Neural progenitor cell (in vitro differentiated cells): ENCODE measurements at places on chromosomes 13 and 19. TPM values are rescaled to one million over a fixed set of nuclear protein-coding genes. Genes with fewer than 3 reads are reported as not detected.
A peak's percentile ranks its signal among the peaks of the same experiment; 100 is the strongest.

Gene GSX1
- not detected in 2 replicates for total RNA-seq

Gene DAND5
- total RNA-seq, result 0.06 and 0.07 TPM in 2 replicates

Gene SYDE1
- total RNA-seq, result 8.0 and 25.2 TPM in 2 replicates

Gene LMO7
- 3.8 and 6.8 TPM in 2 replicates for total RNA-seq

Gene MAU2
- total RNA-seq, result 35.0 and 47.3 TPM in 2 replicates

Gene KLK14
- not detected in 2 replicates for total RNA-seq

Gene TLE6
- 0.22 and 1.8 TPM in 2 replicates for total RNA-seq

DNA sequence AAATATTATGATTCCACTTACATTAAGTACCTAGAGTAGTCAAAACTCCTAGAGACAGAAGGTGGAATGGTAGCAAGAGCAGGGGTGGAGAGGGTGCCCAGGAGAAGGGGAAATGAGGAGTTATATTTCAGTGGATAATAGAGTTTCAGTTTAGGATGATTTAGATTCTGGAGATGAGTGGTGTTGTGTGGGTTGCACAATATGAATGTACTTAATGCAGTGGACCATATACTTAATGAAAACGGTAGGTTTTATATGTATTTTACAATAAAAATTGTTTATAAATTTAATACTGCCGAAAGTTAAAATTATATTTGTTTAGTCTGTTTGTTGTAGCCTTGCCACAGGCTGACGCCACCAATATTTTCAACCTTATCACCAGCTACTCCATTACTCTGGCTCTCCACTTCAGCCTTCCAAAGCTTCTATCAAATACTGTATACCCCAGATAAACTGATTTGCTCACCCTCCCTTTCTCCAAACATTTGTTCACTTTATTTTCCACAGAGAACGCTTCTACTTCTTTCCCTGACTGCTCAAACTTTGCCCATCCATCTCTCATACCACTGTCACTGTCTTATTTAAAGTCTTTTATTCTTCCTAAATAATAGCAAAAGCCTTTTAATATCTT, 1.4 kb upstream of the RBM26 start:
- H3K27me3 ChIP-seq, result no peaks in the 10 kb centered on the region
- H3K36me3 ChIP-seq, result no peaks in the 10 kb centered on the region
- H3K4me1 ChIP-seq, result peaks cover 23% of the 10 kb centered on the region

GRCh38 chr19:610801-611480, 21.3 kb downstream of the HCN2 start:
- H3K4me1 ChIP-seq, result no peaks in the 10 kb centered on the region
- H3K27ac ChIP-seq, result no peak overlapping the region
- no peaks in the 10 kb centered on the region for H3K36me3 ChIP-seq
- no peak overlapping the region for H3K4me3 ChIP-seq

DNA sequence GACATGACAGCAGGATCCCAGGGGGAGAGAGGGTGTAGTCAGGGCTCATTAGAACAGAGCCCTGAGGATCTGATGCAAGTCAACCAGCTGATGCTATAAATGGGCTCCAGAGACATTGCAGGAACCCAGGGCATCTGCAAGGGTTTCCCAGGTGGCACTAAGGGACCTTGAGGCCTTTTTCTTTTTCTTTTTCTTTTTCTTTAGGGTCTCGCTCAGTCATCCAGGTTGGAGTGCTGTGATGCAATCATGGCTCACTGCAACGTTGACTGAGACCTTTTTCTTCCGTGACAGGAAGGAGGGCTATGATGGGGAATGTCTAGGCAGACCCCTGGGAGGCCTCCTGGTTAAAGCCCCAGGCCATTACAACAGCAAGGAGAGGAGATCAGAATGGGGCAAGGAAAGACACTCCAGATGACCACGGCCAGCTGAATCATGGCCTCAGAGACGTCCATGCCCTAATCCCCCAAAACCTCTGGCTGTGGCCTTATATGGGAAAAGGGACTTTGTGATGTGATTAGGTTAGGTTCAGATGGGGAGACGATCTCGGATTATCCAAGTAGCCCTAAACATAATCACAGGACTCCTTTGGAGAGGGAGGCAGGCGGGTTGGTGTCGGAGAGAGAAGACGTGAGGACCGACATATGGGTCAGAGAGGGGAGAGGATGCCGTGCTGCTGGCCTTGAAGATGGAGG, 4.5 kb upstream of the FCGRT start:
- no peaks in the 10 kb centered on the region for H3K36me3 ChIP-seq
- no peak overlapping the region for H3K4me3 ChIP-seq
- peaks cover 14% of the 10 kb centered on the region for H3K4me1 ChIP-seq
- peak; percentile 1 for DNase-seq
- no peak overlapping the region for H3K27ac ChIP-seq

GRCh38 chr13:44092078-44092970, 212.6 kb downstream of the LACC1 start:
- DNase-seq, result no peak
- H3K4me3 ChIP-seq, result no peak overlapping the region
- no peak overlapping the region for H3K27ac ChIP-seq

DNA sequence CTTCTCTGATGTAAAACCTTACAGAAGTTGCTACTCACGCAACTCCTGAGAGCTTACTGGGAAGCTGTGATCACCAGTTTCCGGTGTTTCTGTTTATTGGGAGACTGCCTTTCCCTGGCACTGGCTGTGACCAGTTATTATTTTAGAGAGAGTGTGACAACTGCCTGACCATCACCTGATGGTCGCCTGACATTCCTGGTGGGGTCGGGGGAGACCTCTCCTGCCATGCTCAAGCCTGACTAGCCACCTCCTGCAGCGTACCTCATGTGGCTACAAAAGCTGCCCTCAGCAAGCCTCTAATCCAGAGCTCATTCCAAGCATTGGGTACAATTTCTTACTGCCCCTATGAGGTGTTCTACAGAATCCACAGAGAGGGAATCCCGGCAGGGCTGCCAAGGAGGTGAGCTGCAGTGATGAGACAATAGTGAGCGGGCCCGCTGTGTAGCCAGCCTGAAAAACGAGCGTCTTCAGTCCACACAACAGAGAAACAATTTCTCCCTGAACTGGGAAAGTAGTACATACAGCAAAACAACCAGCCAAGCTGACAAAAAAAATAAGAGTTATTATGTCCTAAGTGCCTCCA, 28.7 kb downstream of the GJA3 start:
- H3K4me1 ChIP-seq, result peaks cover 7% of the 10 kb centered on the region
- DNase-seq, result no peak
- H3K27ac ChIP-seq, result no peak overlapping the region
- no peak overlapping the region for H3K4me3 ChIP-seq
- peaks cover 74% of the 10 kb centered on the region for H3K27me3 ChIP-seq

GRCh38 chr19:38547421-38547820, 70.3 kb downstream of the MAP4K1 start:
- DNase-seq, result no peak
- no peaks in the 10 kb centered on the region for H3K4me1 ChIP-seq
- no peaks in the 10 kb centered on the region for H3K36me3 ChIP-seq
- H3K27me3 ChIP-seq, result no peaks in the 10 kb centered on the region

- no peak overlapping the region for H3K4me3 ChIP-seq
- DNase-seq, result no peak
- H3K27ac ChIP-seq, result no peak overlapping the region
- peaks cover 13% of the 10 kb centered on the region for H3K4me1 ChIP-seq
- H3K36me3 ChIP-seq, result no peaks in the 10 kb centered on the region
Observed at GRCh38 chr13:99415851-99416331, 85.4 kb upstream of the TM9SF2 start.

- H3K4me1 ChIP-seq, result peaks cover 18% of the 10 kb centered on the region
- H3K27me3 ChIP-seq, result peaks cover 12% of the 10 kb centered on the region
- no peak for DNase-seq
- no peak overlapping the region for H3K4me3 ChIP-seq
- no peak overlapping the region for H3K27ac ChIP-seq
- no peaks in the 10 kb centered on the region for H3K36me3 ChIP-seq
Observed at GRCh38 chr19:41327576-41328156, 17.7 kb downstream of the CCDC97 start.

GRCh38 chr13:94270556-94270955, 208.9 kb downstream of the DCT start:
- no peaks in the 10 kb centered on the region for H3K4me1 ChIP-seq
- H3K36me3 ChIP-seq, result no peaks in the 10 kb centered on the region
- no peaks in the 10 kb centered on the region for H3K27me3 ChIP-seq
- no peak for DNase-seq
- H3K27ac ChIP-seq, result no peak overlapping the region
- H3K4me3 ChIP-seq, result no peak overlapping the region

DNA sequence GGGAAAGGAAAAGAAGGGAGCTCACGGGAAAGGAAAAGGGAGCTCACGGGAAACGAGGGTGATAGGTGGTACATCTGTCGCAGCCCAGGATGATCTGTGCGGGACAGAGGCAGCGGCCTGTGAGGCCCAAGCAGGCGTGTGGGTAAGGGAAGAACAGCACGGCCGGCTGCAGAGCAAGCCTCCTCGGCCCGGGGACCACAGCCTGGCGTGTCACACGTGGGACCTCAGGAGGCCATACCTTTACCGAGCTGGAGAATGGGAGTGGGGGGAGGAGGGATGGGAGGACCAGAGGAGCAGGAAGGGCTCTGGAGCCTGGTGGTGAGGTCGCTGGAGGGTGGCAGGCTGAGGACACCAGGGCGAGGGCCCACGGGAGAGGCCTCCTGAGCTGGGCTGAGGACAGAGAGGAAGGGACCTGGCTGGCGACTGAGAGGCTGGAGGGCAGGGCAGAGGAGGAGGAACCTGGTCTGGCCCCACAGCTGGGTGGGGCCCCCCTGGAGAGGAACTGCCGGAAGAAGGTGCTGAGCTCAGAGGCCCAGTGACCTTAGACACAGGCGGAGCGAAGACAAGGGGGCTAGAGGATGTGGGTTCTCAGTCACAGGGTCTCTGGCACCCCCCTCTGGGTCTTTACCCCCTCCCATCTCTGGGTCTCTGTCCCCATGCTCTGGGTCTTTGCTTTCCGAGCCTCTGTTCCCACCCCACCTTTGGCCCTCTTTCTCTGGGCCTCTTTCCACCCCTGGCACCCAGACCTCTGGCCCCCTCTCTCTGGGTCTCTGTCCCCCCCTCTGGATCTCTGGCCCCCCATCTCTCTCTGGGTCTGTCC, 2.9 kb upstream of the FTL start:
- H3K4me1 ChIP-seq, result peaks cover 25% of the 10 kb centered on the region
- H3K36me3 ChIP-seq, result peaks cover 10% of the 10 kb centered on the region
- no peaks in the 10 kb centered on the region for H3K27me3 ChIP-seq
- H3K4me3 ChIP-seq, result no peak overlapping the region
- no peak for DNase-seq

DNA sequence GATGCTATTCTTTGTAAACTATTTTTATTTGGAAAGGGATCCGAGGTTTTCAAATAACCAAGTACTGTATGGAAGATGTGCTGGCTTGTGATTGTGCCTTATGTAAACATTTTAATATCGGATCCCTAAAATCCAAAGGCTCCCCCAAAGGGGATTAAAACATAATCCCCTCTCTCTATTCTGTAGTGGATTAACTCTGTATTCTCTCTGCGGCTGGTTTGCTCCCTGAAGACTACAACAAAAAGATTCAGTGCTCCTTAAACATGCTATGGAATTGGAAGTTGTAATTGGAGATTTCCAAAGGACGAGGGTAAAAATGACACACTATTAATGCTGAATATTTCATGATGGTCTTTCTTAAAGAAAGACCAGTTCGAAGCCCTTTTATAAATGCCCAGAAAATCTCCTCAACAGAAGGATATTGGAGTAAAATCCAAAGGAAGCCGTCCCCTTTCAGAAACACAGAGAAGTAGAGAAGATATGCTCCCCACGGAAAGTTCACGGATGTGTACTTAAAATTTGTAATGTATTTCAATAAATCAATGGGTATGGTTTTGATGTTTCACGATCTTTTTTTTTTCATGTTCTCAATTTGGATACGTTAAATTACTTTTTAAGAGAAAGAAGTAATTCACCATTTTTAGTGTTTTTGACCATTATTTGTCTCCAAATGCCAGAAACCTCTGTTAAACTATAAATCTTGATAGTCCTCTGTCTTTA, 6.5 kb downstream of the MAB21L1 start:
- H3K27ac ChIP-seq, result peak overlapping the region; percentile 11
- no peaks in the 10 kb centered on the region for H3K36me3 ChIP-seq
- DNase-seq, result peak; percentile 65

GRCh38 chr13:73001971-73002370, 56.8 kb upstream of the KLF5 start:
- no peaks in the 10 kb centered on the region for H3K27me3 ChIP-seq
- no peak overlapping the region for H3K27ac ChIP-seq
- H3K36me3 ChIP-seq, result no peaks in the 10 kb centered on the region
- no peaks in the 10 kb centered on the region for H3K4me1 ChIP-seq
- H3K4me3 ChIP-seq, result no peak overlapping the region
- no peak for DNase-seq

DNA sequence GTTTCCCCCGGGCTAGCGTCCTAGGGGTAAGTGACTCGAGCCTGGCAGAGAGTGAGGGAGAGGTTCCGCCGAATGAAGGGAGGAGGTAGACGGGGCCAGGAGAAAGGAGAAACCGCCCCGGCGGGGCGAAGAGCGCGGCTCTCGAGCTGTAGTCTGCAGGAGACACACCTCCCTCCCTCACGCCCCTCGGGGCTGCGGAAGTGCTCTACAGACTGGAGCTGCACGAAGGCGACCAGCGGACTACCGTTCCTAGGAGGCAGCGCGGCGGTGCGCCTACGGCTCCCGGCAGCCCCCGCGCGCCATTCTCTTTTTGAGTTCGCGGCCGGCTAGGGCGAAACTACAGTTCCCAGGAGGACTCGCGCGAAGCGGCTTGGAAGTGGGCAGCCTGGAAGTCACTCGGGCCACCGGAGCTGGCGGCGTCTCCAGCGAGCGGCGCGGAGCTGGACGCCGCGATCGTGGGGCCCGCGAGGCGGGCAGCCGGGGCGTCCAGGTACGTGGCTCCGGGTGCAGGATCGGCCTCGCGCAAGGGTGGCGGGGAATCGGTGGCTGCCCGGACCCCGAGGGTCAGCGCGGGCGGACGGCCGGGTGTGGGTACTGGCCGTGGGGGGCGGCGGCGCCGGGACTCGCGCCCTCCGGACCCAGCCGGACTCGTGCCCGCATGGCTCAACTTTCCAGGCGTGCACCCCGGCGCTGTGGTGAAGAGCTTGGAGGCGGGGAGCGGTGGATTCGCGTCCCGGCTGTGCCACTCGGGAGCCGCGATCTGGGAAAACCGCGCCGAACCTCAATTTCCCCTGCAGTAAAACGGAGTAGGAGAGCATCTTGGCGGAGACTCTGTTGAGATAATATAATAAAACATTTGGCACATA, at the start of gene SIPA1L3:
Gene SIPA1L3 (plus strand): TSS at position 340 of the 866 bp plus-strand sequence. CDS start 174,358 bp downstream, outside the sequence.
- H3K4me3 ChIP-seq, result peak within 1 kb of the TSS; percentile 93
- no peaks in the 10 kb centered on the region for H3K27me3 ChIP-seq
- H3K27ac ChIP-seq, result peak within 1 kb of the TSS; percentile 86
- H3K36me3 ChIP-seq, result no peaks in the 10 kb centered on the region
- peaks cover 14% of the 10 kb centered on the region for H3K4me1 ChIP-seq

GRCh38 chr13:98171900-98172589, 5.0 kb downstream of the RNF113B start:
- no peak overlapping the region for H3K27ac ChIP-seq
- H3K27me3 ChIP-seq, result no peaks in the 10 kb centered on the region
- no peaks in the 10 kb centered on the region for H3K36me3 ChIP-seq
- DNase-seq, result peak; percentile 19
- H3K4me3 ChIP-seq, result no peak overlapping the region
- H3K4me1 ChIP-seq, result peaks cover 57% of the 10 kb centered on the region

DNA sequence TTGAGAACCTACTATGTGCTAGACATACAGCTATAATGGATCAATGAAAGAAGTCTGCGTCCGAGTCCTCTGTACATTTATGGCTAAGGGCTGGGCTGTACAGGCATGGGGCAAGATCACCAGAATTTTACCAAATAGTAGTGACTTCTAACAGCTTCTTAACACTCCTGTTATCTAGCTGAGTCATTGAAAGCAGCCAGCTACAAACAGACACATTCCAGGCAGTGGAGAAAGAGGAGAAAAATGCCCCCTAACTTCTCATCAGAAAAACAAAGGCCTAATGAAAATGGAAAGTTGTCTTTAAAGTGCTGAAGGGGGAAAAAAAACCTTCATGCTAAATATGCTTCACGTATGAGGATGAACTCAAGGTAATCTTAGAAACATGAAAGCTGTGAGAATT, 14.3 kb upstream of the ZNF667 start:
- H3K27me3 ChIP-seq, result no peaks in the 10 kb centered on the region
- no peak overlapping the region for H3K4me3 ChIP-seq
- no peaks in the 10 kb centered on the region for H3K36me3 ChIP-seq
- H3K27ac ChIP-seq, result no peak overlapping the region
